Right cardiac atrium (tissue), 5 donors: ENCODE measurements at places on chromosomes 11 and 22. TPM values are rescaled to one million over a fixed set of nuclear protein-coding genes. Genes with fewer than 3 reads are reported as not detected.

- peak; percentile 93 for DNase-seq
These were observed 562.5 kb downstream of the MN1 start for GRCh38 chr22:27238935-27239510.

GRCh38 chr11:71381781-71382505 is 66.2 kb downstream of the DHCR7 start:
- DNase-seq = no peak

- peak; percentile 36 for DNase-seq
These were observed 5.0 kb downstream of the CAPN1 start for GRCh38 chr11:65186701-65187100.

GRCh38 chr11:115197433-115197832 is 306.8 kb downstream of the CADM1 start:
- no peak for DNase-seq

DNA sequence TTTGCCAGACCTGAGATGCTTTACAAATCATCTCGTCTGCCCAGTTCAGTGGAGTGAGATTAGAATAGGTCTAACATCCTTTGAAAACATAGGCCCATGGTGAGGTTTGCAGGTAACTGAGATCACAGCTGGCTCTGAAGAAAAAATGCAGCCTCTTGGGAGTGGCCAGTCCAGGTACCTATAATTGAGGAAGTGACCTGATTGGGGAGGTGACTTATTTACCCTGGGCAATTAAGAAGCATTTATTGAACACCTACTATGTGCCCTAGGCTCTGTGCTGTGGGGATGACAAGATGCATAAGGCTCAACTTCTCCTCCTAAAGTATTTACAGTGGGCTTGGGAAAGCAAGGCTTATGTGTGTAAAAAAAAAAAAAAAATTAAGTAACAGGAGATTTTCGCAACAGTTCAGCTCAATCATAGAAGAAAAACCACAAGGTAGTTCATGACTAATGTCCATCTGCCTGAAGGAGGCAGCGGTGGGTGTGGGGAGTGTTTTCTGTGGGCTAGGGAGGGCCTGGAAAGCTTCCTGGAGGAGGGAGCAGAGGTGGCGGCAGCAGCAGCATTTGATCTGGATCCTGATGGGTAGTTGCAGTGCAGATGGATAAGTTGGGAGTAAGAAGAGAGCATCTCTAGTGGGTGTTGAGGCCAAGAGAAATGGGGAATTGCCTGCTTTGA is 16.1 kb downstream of the MICAL2 start:
- DNase-seq = no peak

Gene HYOU1
- 88.1 TPM for total RNA-seq

Gene UBQLNL
- total RNA-seq = 0.20 TPM

- no peak for DNase-seq
These were observed 86.6 kb downstream of the BTBD10 start for GRCh38 chr11:13376402-13376801.

GRCh38 chr11:59365232-59366018 is 6.7 kb downstream of the OR5AN1 start:
- DNase-seq = no peak

GRCh38 chr11:117334896-117335295 is 7.2 kb downstream of the CEP164 start:
- no peak for DNase-seq

GRCh38 chr11:94553938-94554337 is 10.2 kb downstream of the FUT4 start:
- no peak for DNase-seq

DNA sequence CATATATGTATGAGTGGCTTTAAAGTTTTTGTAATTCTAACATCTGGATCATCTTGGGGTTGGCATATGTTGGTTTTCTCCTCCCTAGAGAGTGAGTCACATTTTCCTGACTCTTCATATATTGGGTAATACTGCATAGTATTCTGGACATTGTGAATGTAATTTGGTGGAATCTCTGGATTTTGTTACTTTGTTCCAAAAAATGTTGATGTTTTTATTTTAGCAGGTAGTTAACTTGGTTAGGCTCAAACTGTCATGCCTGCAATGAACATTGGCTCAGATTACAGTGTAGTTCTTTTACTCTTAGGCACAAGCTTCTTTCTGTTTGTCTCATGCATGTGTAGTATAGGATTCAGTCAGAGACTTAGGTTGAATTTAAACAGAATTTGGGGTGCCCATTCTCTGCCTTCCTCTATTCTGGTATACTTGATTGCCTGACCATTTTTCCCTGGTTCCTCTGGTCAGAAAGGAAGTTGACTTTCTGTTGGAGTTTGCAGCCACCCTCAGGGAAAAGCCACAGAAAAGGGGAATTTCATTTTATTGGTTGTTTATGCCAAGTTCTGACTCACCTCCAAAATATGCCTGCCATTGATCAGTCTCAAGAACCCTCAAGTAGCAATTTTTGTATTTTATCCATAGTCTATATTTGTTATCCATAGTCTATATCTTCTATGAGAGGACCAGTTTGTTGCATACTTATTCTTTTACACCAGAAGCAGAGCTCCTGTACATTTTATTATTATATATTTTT is 151.7 kb downstream of the UVRAG start:
- no peak for DNase-seq

GRCh38 chr22:32331236-32331917 is 26.3 kb upstream of the RFPL3 start:
- no peak for DNase-seq
